ENCODE measurements at places on chromosomes 6 and 20. TPM values are rescaled to one million over a fixed set of nuclear protein-coding genes. Genes with fewer than 3 reads are reported as not detected.

DNA sequence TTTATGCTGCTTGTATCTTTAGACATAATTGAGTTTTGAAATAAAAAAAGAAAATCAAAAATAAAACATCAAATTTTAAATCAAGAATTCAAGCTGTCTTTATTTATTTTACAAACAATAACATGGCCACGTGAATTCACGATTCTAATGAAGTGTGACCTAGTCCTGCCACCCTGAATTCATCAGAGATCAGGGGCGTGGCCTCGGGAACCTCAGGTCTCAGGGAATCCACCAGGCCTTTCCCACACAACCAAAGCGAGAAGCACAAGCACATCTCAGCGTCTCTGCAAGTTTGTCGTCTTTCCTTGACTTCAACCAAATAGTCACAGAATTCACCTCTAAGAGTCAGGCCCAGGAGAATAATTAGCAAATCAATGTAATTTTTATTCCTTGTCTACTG, 107.9 kb downstream of the DACT2 start:
- no peaks in the 10 kb centered on the region for H3K36me3 ChIP-seq
- no peaks in the 10 kb centered on the region for H3K4me1 ChIP-seq
- no peak overlapping the region for H3K27ac ChIP-seq

- H3K4me1 ChIP-seq = no peaks in the 10 kb centered on the region
- no peaks in the 10 kb centered on the region for H3K27me3 ChIP-seq
- H3K36me3 ChIP-seq = no peaks in the 10 kb centered on the region
- no peak overlapping the region for H3K27ac ChIP-seq
- peak; percentile 26 for DNase-seq
Measured at GRCh38 chr6:157640746-157641451, 182.1 kb upstream of the SNX9 start.

DNA sequence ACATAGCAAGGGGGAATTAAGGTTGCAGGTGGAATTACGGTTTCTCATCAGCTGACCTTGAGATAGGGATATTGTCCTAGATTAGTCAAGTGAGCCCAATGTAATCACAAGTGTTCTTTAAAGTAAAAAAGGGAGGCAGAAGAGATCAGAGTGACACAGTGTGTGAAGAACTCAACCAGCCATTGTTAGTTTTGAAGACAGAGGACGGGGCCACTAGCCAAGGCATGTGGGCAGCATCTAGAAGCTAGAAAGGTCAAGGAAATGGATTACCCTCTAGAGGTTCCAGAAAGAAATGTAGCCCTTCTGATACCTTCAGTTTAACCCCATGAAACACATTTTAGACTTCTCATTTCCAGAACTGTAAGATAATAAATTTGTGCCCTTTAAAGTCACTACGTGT, 18.5 kb upstream of the TSPYL1 start:
- H3K4me3 ChIP-seq = no peak overlapping the region
- no peak for DNase-seq
- H3K36me3 ChIP-seq = no peaks in the 10 kb centered on the region

DNA sequence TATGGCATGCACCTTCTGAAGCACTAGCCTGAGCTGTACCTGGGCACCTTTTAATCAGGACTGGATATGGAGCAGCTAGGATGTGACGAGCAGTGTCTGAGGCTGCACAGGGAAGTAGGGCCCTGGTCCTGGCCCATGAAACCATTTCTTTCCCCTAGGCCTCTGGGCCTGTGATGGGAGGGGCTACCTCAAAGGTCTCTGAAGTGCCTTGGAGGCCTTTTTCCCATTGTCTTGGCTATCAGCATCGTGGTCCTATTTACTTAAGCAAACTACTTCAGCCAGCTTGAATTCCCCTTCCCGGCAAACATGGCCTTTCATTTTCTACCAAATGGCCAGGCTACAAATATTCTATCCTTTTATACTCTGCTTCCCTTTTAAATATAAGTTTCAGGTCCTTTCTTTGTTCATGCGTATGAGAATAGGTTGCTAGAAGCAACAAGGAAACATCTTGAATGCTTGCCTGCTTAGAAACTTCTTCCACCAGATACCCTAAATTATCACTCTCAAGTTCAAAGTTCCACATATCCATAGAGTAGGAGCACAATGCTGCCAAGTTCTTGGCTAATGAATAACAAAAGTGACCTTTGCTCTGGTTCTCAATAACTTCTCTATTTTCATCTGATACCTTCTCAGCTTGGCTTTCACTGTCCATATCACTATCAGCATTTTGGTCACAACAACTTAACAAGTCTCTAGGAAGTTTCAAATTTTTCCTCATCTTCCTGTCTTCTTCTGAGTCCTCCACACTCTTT, 673.1 kb downstream of the HTR1B start:
- no peak for DNase-seq
- H3K4me1 ChIP-seq = no peaks in the 10 kb centered on the region
- H3K27me3 ChIP-seq = no peaks in the 10 kb centered on the region
- H3K4me3 ChIP-seq = no peak overlapping the region
- no peak overlapping the region for H3K27ac ChIP-seq

TCF15 gene
- not detected for total RNA-seq

GRCh38 chr6:89411145-89412070, 665 bp downstream of the RRAGD start:
- peaks cover 63% of the 10 kb centered on the region for H3K27me3 ChIP-seq
- no peak overlapping the region for H3K27ac ChIP-seq
- no peak for DNase-seq
- H3K4me1 ChIP-seq = no peaks in the 10 kb centered on the region
- H3K36me3 ChIP-seq = no peaks in the 10 kb centered on the region

DNA sequence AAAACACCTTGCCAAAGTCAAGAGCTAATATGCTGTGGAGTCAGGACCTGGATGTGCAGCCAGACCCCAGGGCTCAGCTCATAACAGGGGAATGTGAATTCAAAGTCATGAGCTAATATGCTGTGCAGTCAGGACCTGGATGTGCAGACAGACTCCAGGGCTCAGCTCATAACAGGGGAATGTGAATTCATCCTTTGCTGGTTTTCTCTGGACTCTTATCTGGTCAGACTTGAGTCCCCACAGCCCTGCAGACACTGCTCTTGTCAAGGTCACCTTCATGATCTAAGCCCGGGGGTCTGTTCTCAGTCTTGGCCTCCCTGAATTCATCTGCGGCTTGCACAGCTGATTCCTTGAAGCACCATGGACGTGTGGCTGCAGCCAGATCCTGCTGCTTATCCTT, 19.2 kb upstream of the GGTLC1 start:
- no peaks in the 10 kb centered on the region for H3K4me1 ChIP-seq
- H3K27me3 ChIP-seq = no peaks in the 10 kb centered on the region
- H3K27ac ChIP-seq = no peak overlapping the region

TAGAP gene
- total RNA-seq = not detected

DNA sequence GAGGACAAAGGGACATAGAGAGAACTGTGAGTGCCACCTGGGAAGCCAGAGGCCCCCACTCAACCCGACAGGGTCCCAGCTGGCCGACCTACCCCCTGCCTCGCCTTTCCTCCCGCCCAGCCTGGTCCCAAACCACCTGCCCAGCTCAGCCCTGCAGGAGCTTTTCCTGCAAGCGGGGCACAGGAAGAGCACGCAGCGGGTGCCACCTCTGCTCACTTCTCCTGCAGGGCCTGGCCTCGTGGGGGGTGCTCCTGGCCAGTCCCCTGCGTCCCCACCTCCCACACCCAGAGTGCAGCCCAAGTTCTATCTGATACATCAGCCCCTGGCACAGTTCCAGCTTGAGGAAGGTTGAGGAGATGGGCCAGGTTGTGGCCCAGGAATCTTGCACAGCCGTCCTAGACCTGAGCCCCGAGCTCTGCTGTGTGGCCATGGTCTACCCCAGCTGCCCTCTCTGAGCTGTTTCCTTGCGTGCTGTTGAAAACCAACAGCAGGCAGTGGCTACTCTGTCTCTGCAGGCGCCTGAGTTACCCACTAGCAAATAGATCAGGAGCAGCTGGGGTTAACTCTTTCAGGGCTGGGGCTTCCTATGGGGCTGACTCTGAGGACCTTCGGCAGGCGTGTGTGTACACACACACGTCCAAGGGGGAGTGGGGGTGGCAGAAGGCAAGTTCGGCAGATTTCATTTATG, 1.7 kb downstream of the NECAB3 start:
- H3K4me1 ChIP-seq = peaks cover 29% of the 10 kb centered on the region
- no peak overlapping the region for H3K4me3 ChIP-seq
- no peak for DNase-seq
- no peak overlapping the region for H3K27ac ChIP-seq
